Left renal pelvis (tissue), 4 donors: ENCODE measurements at places on chromosomes 5 and 9.

DNA sequence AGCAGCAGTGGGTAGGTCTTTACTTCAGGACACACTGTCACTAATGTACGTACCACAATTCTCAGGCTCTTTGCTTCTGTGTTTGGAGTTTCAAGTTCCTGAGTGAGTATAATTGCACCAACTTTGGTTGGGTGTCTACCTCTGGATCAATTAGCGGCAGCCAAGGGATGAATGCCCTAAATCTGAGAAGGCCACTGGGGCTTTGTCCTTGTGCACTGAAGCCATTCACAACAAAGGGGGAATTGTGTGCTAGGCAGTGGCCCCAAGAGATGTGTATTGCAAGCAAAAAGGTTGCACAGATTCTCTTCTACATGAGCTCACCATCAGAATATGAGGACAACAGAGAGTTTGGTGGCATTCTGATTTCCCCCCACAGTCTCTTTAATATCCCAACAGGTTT lies 3.9 kb upstream of the PHF24 start:
- no peak for DNase-seq

DNA sequence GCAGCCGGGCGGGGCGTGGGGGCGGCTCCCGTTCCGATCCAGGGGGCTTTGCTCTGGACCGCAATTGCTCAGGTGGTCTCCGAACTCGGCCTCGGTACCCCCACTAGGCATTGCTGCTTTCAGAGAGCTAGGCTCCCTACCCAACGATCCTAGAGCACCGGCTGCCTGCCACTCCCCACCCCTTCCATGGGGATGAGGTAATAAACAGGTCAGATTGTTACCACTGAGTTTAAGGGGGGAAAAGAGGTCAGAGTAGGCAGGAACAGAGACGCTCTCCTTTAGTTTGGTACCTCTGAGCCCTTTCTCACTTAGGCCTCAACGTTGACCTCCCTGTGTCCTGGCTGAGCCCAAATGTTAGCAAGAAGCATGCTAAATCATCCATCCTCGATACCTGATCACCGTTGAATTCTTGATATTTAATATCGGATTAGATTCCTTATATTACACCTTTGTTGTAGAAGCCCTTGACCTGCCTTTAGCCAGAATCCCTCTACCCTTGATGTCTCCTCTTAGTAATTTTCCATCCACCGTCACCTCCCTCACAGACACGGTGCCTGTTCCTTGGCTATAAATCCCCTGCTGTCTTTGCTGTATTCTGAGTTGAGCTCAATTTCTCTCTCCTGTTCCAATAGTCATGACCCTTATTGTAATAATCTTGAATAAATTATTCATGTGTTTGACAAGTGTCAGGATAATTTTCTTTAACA lies 588 bp upstream of the PLPP1 start:
- DNase-seq = no peak

GRCh38 chr9:103755986-103756385 lies 338.1 kb upstream of the SMC2 start:
- no peak for DNase-seq

GRCh38 chr5:173051746-173052145 lies 4.4 kb upstream of the CREBRF start:
- no peak for DNase-seq

- no peak for DNase-seq
Observed at GRCh38 chr9:93463638-93464248, 10.4 kb upstream of the FAM120AOS start.

GRCh38 chr9:93496285-93496684 lies 42.9 kb upstream of the FAM120AOS start:
- no peak for DNase-seq

DNA sequence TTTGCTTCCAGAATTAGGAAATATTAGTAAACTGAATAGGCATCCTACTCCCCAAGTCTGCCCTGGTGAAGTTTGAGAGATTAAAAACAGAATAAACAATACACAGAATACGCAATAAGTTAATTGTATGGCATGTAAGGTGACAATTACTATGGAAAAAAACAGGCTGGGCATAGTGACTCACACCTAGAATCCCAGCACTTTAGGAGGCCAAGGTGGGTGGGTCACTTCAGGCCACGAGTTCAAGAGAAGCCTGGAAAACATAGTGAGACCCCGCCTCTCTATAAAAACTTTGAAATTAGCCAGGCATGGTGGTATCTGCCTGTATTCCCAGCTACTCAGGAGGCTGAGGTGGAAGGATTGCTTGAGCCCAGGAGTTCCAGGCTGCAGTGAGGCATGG lies 64.2 kb upstream of the SUSD1 start:
- DNase-seq = no peak

DNA sequence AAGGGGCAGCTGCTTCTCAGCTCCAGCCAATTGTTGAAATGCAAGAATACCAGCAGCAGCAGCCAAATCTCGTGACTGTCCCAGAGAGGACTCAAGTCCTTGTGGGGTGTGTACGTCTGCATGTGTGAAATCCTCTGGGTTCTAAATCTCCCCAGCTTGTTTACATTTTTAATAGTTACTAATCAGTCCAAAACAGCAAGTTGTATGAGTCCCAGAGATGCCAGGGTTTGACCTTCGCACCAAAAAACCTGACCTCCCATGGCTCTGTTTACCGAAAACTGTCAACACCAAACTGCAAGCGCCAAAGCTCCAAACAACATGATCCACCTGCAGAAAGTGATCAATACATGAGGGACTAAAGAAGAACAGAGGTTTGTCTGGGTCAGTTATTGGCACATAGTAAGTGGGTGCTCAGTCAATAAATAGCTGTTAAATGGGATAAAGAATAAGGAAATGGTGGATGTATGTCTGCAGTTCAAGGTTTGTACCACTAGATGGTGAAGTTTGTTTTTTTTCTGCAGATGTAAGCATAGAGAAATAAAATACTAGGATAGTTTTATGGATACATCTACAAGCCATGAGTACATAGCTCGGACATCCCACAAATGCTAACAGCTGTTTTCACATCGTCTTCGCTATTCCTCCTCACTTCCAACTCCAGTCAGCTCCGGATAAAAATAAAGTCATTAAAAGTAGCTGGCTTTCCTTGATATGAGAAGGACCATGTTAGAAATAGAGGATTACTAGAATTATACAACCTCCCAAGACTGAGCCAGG lies 85.3 kb upstream of the ADRB2 start:
- DNase-seq = no peak

DNA sequence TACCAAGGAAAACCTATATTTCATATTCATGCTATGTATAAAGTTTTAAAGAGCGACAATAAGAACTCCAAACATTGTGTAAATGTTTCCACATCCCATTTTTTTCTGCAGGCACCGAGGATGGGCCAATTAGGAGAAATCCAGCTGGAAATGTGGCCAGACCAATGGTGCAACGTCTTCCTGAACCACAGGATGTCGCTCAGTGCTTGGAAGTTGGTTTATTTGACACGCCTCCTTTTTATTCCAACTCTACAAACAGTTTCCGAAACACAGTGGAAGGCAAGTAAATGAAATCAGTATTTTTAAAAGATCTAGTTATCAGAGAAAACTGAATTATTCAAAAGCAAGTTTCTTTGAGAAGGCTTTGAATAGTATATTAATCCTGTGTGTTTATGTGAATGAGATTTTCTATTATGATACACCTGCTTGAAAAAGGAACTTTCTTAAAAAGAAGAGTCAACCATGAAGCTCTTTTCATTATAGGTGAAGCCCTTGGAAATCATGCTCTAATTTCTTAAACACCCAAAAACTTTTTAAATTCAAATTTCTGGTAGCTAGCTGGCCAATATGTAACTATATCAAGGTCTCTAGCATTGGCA lies 9.1 kb downstream of the TYRP1 start:
- DNase-seq = no peak

GRCh38 chr5:112548246-112548881 lies 129.3 kb upstream of the EPB41L4A start:
- DNase-seq = no peak

DNA sequence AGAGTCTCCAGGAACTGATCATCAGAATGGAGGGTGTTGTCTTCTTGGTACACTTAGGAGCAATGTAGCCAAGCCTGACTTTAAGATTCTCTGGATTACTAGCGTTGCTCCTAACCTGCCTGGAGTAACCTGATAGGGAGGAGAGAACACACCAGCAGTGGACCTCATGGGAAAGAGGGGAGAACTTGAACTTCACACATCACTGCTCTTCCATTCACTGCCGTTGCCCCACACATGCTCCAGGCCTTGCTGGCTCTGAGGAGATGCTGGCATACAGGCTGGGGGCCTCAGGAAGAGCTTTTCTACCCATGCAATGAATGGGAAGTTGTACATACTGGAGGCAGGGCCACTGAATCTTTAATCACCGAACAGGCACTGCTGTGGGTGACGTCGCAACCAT lies 60.3 kb upstream of the ADAMTS16 start:
- no peak for DNase-seq
